HS-27A (cell line): ENCODE measurements at places on chromosomes 16 and 17.
A peak's percentile ranks its signal among the peaks of the same experiment; 100 is the strongest.

DNA sequence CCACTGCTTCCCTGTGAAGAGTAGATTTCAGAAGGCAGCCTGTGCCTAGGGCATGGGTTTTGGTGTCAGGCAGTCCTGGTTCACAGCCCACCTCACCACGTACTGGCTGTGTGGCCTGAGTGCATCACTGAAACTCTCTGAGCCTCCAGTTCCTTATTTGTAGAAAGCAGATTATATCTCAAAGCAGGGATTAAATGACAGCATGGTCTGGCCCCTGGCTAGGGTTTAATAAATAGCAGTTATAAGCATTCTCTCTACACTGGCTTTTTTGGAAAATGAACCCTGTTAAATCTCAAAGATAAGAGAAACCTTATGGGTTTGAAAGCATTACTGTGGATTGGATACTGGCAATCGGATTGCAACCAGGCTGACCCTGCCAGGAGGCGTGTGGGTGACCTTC is 2.9 kb upstream of the MT1M start:
- DNase-seq = no peak

GRCh38 chr17:31494259-31495021 is 103.0 kb downstream of the RAB11FIP4 start:
- no peak for DNase-seq

DNA sequence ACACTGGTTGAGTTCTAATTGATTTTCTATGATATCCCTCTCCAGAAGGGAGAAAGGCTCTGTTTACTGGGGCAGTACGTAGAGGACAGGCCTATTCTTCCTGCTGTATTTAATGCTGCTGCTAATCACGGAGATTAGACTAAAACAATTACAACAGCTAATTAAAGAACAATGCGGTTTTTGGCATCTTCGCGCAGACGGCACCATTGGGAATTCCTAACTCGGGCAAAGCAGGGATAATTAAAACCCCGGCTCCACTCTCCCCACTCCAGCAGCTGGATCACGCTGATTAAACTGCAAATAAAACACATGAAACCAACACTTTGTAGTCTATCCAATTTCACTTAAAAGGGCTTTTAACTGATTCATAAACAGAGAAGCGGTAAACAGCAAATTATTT is 147.6 kb downstream of the XYLT1 start:
- DNase-seq = no peak

DNA sequence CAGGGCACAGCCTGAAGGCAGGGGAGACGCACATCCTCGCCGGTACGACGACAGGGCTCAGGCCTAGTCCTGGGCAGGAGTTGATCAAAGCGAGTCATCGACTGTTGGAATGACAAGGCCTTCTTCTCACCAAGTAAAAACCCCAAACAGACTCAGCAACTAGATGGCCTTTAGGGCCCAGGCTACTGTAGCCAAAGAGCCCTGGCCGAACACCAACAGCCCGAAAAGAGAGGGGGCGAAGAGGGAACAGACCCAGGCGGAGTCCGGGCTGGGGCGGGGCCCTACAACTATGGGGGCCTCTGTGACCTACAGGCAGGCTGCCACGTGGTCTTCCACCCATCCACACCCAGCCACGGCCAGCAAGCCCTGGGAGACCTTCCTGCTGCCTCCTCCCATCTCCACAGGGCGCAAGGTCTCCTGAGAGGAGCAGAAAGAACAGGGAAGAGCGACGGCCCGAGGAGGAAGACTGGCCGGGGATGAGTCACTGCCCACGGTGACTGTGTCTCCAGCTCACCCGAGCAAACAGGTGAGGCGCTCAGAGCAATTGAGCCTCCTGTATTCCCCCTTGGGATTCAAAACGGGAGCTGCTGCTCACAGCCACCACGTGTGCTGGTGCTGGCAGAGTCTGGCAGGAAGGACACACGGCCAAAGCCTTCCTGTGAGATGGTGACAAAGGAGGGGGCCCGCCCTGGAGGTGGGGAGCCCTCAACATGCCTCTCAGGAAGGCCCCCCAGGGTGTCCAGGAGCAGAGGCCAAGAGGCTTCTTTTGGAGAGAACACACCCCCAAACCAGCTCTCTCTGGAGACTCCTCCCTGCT is 17.7 kb downstream of the SLC16A3 start:
- no peak for DNase-seq

DNA sequence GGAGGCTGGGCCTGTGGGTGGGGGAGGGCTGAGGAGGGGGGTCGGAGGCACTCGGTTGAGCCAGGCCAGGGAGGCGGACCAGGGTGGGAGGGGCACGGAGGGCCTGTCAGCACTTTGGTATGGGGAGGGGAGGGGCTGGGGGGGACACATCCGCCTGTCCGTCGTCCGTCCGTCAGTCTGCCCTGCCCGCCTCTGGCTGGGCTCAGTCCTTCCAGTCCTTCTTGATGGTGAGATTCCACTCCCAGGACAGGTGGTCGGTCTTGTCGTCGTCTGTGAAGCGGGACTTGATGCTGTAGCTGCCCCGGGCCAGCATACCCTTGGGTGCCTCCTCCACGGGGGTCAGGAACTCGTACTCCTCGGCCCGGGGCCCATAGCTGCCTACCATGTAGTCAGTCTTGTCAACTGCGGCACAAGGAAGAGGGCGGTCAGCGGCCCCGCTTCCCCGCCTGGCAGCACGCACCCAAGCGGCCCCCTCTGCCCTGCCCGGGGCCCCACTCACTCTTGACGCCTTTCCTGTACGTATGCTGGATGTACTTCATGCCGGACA is 2.4 kb downstream of the ARHGDIA start:
- no peak for DNase-seq

GRCh38 chr16:4313563-4314531 is 2.0 kb upstream of the GLIS2 start:
- no peak for DNase-seq

- DNase-seq = no peak
Observed at GRCh38 chr16:21574372-21574771, 25.0 kb upstream of the METTL9 start.

- DNase-seq = no peak
Observed at GRCh38 chr16:11319529-11320146, 25.6 kb upstream of the RMI2 start.

DNA sequence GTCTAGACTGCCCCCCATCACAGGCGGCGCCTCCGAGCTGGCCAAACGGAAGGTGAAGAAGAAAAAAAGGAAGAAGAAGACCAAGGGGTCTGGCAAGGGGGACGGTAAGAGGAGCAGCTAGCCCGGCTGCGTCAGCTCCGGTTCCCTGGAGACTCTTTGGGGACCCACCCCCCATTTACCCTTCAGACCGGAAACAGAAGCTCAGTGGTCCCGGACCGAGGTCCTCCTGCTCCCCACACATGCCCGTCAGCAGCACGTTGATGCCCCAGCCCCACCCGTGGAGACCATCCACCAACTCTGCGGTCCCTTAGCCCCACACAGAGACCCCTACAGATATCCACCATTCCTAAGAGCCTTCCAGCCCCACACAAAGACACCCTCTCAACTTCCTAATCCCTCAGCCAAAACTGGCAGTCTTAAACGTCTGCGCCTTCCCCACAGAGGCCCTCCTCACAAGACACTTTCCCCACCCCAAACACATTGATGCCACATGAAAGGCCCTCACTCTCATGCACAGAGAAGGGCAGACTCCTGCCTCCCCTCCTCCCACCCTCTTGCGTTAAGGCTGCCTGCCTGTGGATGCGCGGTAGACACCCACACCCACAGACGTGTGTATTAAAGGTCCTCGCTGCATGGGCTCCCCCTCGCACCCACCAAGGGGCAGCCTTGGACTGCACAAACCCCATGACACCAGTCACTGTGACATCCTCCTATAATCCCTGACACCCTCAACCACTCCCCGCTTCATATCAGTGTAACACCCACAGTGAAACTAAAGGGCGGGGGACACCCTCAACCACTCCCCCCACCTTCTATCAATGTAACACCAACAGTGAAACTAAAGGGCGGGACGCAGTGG is 58.2 kb upstream of the RPH3AL start:
- DNase-seq = no peak

DNA sequence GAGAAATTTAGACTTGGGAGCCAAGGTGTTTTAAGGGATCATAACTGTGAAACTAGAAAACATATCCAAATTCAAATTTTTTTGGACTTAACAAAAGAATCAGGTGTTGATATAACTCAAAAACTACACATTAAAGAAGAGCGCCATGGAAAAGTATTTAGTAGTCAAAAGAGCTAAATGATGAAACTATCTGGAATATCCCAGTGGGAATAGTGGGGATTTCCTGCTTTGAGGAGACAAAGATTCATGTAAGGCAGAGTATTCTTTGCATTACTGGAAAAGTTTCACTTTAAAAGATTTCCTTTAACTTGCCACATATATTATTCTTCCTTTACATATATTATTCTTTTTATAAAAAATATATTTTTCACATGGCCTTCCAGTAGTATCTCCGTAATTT is 40.3 kb upstream of the VPS4A start:
- no peak for DNase-seq

DNA sequence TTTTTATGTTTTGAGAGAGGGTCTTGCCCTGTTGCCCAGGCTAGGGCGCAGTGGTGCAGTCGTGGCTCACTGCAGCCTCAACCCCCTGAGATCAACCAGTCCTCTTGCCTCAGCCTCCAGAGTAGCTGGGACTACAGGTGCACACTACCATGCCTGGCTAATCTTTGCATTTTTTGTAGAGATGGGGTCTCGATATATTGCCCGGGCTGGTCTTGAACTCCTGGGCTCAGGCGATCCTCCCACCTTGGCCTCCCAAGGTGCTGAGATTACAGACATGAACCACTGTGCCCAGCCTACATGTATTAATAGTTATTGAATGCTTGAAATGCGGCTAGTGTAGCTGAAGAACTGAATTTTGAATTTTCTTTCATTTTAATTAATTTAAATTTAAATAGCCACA is 12.2 kb downstream of the C1QTNF1 start:
- DNase-seq = no peak

DNA sequence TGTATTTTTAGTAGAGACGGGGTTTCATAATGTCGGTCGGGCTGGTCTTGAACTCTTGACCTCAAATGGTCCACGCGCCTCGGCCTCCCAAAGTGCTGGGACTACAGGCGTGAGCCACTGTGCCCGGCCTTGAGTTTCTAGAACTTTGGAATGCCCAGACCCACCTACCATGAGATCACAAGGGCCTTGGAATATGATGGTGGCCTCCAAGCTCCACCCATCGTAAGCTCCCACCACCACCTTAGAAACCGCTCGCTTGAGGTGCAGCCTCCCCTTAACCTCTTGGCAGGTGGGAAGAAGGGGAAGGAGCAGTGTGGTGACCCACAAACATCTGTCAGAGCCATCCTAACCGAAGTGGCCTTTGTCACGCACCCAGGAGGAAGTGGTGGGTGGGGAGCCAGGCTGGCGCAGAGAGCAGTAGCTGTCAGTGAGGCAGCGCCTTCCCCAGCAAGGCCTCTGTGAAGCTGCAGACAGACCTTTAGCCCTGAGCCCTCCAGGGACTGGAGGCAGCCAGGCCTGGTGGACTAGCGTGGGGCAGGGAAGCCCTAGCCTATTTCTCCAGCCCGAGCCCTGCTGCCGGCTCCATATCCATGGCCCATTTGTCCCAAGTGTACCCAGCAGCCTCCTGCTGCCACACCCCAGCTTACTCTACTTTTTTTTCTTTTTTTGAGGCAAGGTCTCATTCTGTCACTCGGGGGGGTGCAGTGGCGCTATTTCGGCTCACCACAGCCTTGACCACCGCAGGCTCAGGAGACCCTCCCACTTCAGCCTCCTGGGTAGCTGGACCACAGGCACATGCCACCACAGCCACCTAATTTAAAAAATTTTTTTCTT is 13.1 kb upstream of the SEPHS2 start:
- DNase-seq = no peak

- DNase-seq = no peak
Observed at GRCh38 chr17:82910041-82910481, 70.2 kb upstream of the ZNF750 start.

GRCh38 chr17:2883544-2884213 is 87.4 kb downstream of the RAP1GAP2 start:
- DNase-seq = no peak

DNA sequence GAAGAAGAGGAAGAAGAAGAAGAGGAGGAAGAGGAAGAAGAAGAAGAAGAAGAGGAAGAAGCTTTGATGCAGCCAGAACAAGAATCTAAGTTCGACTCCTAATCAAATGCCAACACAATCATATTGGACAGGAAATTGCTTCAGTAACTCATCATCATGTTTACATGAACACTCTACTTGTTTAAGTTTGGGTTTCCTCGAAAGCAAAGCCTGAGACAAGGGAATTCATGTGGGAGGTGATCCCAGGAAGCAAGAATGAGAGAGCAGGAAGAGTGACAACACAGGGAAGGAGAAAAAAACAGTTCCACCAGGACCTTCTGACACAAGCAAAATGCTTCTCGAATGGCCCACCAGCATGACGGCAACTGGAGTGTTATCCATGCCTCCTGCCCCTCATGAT is 279.0 kb downstream of the PMP22 start:
- DNase-seq = no peak

DNA sequence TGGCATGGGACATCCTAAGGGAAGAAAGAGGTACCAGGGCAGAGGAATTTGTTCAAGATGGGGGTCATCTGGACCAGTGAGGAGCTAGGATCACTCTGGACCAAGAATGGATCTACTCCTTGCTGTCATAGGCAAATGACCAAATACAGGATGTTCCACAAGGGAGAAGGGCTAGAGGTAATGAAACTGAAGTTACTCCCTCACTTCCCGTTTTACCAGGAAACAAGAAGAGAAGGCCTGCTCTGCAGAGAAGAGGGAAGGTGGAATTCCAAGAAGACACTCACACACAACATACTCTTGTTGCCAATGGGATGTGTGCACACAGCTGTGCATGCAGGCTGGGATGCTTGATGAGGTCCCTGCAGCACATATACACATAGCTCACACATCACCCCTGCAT is 38.6 kb downstream of the NEUROD2 start:
- DNase-seq = no peak

DNA sequence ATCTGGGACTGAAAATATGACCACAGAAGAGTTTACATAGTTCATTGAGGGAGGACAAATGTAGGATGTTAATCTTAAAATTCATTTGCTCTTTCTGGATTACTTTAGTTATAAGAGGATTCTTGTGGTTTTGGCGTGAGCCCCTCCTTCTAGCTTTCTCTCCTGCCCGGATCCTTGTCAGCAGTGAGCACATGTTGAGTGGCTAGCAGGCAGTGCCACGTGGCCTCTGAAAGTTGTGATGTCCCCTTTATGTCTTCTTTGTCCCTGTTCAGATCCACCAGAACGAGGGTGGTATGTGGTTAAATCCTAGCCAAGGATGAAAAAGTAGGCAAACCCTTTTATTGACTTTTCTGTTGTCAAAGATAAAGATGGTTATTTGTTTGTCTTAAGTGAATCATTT is 83.8 kb downstream of the GNAO1 start:
- DNase-seq = no peak

GRCh38 chr17:48051706-48052486 is 3.7 kb downstream of the NFE2L1 start:
- DNase-seq = no peak

- no peak for DNase-seq
Observed at GRCh38 chr16:52647588-52647987, 100.6 kb upstream of the TOX3 start.

GRCh38 chr17:74937064-74938051 is 1.7 kb downstream of the OTOP3 start:
- no peak for DNase-seq

GRCh38 chr17:19248928-19249574 is 11.9 kb downstream of the EPN2 start:
- peak; percentile 50 for DNase-seq

GRCh38 chr17:69540356-69540755 is 125.9 kb downstream of the MAP2K6 start:
- DNase-seq = no peak
